Amygdala (tissue), 56 donors: ENCODE measurements at places on chromosomes 1 and 21.

DNA sequence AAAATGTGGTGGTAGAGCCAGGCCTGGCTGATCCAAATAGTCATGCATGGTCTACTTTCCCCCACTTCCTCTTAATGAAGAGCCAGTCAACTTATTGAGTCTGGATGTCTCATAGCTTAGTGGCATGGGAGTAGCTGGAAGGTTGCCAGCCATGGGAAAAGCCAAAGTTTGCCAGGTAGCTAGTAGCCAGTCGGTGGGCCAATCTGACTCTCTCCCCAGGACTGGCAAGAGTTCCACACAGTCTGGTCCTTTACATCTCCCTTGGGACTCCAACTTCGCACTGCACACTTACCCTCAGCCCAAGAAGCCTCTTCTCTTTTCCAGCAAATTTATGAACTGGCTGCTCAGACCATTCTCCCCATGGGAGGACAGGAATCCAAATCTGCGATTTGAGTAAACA lies 8.3 kb downstream of the WARS2 start:
- no peak for DNase-seq

DNA sequence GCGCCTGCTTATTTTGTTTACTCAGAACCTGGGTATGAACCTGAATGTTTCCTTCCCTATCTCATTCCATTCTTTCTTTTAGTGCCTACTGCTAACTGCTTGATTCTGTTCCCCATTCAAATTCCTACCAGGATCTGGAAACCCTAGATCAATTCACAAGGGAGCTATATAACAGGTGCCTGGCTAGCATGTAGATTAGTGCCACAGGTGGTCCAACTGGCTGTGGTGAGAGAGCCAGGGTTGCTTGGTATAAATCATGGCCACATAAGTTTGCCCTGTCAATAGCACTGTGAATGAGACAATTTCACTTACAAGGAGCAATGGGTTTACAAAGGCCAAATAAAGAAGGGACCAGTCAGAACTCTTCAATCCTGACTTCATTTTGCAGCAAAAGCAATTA lies 6.6 kb upstream of the PRPF38B start:
- no peak for DNase-seq

- no peak for DNase-seq
These were observed 140.9 kb downstream of the ACTL8 start for GRCh38 chr1:17895986-17896385.

DNA sequence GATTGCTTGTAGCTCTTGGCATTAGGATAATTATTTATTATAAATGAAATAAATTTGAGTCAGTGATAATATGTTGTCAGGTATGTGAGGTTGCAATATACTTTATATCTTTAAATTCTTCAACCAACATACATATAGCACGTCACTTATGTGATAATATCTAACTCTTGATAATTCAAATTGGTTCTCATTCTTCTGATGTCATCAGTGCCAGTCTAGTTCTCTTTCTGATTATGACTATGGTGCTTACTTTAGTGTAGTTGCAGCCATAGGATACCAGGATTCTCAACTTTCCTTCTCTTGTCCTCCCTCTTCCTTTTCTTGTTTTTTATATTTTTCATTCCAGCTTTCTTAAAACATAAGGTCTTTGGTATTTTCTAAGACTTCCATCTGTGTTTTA lies 34.8 kb upstream of the ATP6V1G3 start:
- no peak for DNase-seq

DNA sequence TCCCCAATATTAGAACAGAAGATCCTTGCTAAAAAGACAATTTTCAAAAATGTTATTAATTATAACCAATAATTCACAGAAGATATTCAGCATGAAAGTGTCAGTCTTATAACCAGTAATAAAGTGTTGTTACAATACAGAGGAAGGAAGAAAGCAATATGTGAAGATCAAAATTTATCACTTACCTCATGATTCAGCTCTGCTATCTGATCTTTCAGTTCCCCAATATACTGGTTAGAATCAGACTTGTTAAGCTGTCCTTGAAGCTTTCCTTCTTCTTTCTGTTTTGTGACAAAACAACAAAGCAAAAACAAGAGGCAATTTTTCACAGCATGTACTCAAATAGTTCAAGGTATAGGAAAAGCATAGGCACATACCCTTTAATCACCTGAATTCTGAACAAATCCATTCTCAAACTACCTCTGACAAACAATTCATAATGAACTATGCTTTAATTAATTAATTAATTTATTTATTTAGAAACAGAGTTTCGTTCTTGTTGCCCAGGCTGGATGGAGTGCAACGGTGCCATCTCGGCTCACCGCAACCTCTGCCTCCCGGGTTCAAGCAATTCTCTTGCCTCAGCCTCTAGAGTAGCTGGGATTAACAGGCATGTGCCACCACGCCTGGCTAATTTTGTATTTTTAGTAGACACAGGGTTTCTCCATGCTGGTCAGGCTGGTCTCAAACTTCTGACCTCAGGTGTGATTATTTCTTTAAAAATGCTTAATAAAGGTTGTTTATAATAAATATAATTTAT lies 76.9 kb upstream of the GFI1 start:
- DNase-seq, result no peak

DNA sequence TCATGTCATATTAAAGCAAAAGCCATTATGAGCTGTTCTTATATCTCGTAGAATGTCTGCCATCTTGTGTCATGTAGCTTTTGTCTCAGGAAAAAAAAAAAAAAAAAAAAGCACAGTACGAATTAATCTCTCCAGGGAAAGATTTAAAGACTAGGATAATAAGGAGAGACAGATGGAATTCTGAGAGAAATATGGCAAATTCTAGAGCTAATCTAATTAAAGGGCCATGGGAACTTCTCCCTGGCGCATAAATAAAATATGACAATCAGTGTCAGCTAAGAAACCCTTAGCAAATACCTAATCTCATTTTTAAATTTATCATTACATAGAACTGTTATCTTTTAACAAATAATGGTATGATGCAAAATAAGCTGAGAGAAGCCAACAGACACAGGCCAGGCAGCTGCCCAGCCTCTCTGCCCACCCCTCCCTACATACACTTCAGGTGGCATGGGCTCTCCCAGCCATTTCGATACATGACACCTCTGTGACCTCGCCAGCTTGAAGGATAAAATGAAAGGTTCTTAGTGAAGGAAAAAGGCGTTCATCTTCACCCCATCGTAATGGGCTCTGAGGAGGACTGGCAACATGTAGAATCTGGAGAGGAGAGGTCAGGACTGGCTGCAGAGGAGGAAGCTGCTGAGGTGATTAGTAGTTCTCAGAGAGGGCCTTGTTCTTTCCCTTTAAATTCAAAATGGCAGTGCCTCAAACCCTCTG lies 39.8 kb downstream of the DISC1 start:
- DNase-seq, result no peak

DNA sequence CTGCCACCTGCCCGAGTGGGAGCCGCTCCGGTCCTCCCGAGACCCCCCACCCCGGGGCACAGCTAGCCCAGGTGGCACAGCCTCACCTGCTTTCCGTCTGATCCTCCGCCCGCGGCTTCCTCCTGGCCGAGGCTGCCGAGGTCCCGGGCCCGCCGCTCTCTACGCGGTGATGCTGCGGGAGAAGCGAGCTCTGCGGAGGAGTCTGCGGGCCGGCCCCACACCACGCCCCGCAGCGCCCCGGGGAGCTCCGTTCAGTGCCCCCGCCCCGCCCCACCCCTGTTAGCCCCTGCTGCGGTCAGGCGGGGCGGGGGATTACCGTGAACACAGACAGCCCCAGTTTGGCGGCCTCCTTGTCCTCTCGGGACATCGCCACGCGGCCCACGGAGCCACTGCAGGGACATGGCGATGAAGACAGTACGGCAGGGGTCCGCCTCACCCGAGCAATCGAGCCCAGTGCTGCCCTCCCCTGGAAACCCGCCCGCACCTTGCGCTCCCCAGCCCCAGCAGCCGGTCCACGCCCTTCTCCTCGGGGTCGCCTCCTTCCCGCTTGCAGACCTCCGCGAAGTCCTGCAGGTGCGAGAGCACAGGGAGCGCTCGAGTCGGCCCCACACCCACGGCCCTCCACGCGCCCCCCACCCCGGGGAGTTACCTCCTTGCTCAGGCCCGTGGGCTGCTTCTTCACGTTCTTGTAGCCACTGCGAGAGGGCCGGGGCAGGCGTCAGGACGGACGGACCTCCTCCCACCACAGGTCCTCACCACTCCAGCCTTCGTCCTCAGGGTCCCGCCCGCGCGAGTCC lies 933 bp downstream of the C1orf35 start:
- DNase-seq, result no peak

DNA sequence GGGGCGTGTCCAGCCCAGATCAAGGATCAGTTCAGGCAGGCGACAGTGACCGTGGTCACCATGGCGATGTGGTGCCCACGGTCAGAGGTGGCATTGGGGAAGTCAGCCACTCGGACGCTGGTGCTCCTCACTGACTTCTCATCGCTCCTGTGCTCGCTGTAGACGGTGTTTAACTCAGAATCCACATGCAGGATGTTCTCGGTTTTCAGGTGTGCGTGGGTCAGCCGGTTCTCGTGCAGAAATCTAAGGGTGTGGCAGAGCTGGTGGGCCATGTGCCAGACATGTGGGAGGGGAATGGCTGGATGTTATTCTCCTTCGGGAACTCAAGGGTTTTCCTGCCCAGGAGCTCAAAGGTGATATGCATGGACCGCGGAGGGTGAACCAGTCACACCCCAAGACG lies 11.7 kb downstream of the OR2AJ1 start:
- no peak for DNase-seq

DNA sequence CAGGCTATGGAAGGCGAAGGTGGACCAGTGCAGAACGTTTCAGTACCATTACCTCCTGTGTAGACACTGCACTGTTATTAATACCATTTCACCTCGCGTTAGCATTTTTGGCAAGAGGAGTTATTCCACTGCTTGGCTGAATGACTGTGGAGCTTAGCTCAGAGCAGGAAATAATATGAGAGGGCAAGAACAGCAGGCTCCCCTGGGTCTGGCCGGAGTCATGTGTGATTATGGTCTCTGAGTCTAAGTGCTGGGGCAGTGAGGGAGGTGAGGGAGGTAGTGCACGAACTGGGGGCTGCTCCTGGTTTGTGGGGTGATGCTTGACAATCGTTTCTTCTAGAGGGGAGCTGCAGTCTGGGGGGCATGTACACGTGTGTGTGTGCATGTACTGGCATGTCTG lies 82.9 kb downstream of the MDM4 start:
- no peak for DNase-seq
